Activated CD4-positive, alpha-beta T cell treated with anti-CD3 and anti-CD28 coated beads, Interleukin-2, amount 50 U/mL, for 1 hour (primary cell): ENCODE measurements at places on chromosomes 6 and 20.
A peak's percentile ranks its signal among the peaks of the same experiment; 100 is the strongest.

- DNase-seq = no peak
Observed at GRCh38 chr6:16334671-16335070, 96.3 kb downstream of the GMPR start.

DNA sequence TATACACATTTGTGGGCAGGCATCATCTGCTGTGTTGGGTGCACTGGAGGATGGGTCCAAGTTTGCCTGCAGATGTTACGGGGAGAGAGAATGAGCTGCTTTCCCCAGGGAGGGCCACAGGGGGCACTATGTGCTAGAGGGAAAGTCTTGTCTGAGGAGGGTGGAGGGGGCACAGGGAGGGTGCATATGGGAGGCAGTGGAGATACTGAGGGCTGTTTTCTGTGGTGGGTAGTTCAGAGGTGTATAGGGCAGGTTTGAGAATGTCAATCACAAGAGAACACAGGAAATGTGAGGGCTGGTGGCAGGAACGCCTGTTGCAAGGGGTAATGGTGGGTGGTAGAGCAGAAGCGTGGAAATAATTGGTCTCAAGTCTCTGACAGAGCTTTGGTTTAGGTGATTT, 7.7 kb upstream of the PTPRA start:
- peak; percentile 12 for DNase-seq

- no peak for DNase-seq
Observed at GRCh38 chr6:132566404-132566803, 3.7 kb upstream of the TAAR6 start.

DNA sequence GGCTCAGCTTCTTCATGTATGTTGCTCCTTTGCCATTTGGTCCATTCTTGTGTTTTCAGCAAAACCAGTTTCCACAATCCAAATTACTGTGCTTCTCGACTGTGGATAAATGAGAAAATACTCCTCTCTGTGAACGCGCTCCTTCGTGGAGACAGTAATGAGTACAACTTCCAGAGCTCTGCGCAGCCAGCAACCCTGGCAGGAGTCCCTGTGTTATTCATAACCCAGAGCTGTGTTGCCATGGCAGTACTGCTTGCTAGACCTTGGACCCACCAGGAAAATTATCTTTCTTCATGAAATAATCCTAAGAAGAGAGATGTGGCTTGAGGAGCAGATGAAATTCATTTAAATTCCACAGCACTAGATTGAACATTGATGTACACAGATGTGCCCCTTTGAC, 73.7 kb downstream of the SLC22A3 start:
- no peak for DNase-seq

GRCh38 chr6:134936931-134937330, 13.0 kb downstream of the ALDH8A1 start:
- DNase-seq = no peak

DNA sequence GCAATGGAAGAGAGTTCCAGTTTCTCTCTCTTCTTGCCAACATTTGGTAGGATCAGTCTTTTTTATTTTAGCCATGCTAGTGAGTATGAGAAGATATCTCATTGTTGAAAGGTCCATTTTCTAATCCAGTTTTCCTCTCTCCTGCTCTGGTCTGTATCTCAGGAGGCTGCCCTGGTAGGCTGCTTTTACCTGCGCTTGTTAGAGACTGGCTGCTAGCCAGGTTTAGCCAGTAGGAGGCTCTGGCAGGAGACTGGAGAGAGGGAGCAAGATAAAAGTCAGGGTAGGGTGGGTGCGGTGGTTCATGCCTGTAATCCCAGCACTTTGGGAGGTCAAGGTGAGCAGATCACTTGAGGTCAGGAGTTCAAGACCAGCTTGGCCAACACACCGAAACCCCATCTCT, 68.6 kb upstream of the FOXP4 start:
- no peak for DNase-seq

- no peak for DNase-seq
Observed at GRCh38 chr6:74976701-74977100, 229.2 kb downstream of the COL12A1 start.

DNA sequence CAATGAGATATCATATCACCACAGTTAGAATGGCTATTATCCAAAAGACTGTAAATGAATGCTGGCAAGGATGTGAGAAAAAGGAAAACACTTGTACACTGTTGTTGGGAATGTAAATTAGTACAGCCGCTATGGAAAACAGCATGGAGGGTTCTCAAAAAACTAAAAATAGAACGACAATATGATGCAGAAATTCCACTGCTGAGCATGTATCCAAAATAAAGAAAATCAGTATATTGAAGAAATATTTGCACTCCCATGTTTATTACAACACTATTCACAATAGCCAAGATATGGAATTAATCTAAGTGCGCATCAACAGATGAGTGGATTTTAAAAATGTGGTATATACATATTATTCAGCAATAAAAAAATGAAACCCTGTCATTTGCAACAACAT, 898.9 kb upstream of the MAN1A1 start:
- DNase-seq = no peak

- no peak for DNase-seq
Observed at GRCh38 chr20:58808271-58809046, 42.2 kb downstream of the GNAS-AS1 start.

GRCh38 chr20:63778857-63779256, 39.3 kb downstream of the SLC2A4RG start:
- DNase-seq = no peak

DNA sequence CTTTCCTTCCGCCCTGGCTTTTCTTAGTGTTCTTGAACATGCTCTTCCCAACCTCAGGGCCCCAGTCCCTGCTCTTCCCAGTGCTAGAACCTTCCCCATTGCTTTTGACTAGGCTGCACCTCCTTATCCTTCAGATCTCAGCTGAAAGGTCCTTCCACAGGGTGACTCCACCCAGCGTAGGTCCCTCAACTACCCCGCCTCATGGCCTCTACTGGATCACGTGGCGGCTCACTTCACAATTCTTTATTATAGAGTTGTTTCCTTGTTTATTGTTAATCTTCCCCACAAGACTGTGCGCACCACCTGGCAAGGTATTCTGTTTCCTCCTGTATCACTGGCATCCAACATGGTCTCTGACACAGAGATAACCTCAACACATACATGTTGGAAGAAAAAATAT, 31.2 kb downstream of the TTLL9 start:
- no peak for DNase-seq

DNA sequence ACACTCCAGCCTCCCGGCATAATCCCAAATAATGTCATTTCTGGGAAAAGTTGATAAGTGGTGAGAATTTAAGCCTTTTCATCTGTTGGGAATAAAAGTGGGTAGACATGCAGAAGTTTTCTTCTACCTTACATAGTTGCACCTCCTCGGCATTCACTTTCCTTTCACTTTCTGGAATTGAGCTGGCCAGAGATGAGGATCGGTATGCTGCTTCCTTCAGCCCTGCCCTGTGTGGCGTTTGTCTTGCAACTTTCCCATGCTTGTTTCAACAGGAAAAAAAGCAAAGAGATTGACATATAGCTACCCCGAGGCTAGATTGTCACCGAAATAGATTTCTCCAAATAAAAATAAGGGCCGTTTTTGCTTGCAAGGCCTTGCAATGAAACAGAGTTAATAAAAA, 65.8 kb upstream of the JAG1 start:
- no peak for DNase-seq

GRCh38 chr6:42756722-42757121, 10.8 kb upstream of the TBCC start:
- no peak for DNase-seq

GRCh38 chr6:121686611-121687023, 251.2 kb downstream of the GJA1 start:
- no peak for DNase-seq

GRCh38 chr6:84842525-84843166, 78.2 kb upstream of the TBX18 start:
- DNase-seq = no peak

GRCh38 chr6:144294016-144294415, 8.9 kb downstream of the UTRN start:
- no peak for DNase-seq

- DNase-seq = no peak
Observed at GRCh38 chr6:165800337-165800736, 137.3 kb upstream of the PDE10A start.

GRCh38 chr20:57093766-57094165, 172.7 kb downstream of the BMP7 start:
- no peak for DNase-seq

- no peak for DNase-seq
Observed at GRCh38 chr6:127030836-127031235, 87.6 kb upstream of the RSPO3 start.
